ENCODE measurements at places on chromosomes 7 and 10.

DNA sequence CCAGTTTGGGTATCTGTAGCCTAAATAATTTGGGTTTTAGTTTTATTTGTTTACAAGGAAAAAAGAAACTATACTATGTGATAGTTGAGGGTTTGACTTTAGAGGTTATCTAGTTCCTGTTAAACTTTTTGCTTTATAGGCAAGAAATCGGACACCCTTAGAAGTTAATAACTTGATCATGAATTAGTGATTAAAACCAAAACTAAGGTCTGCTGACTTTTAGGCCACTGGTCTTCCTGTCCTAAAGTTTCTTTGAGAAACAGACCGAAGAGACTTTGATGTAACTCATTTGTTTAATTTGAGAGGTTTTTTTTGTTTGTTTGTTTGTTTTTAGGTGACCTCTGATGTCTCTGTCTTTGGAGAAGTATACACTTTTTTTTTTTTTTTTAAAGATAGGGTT is 59.7 kb downstream of the PHTF2 start:
- no peak for DNase-seq

GRCh38 chr7:44307301-44307900 is 18.0 kb downstream of the CAMK2B start:
- peak; percentile 59 for DNase-seq

- no peak for DNase-seq
Observed at GRCh38 chr10:29204070-29204800, 84.6 kb upstream of the LYZL1 start.

- no peak for DNase-seq
Observed at GRCh38 chr10:8056871-8057331, 2.4 kb downstream of the GATA3 start.

- DNase-seq = peak; percentile 4
Observed at GRCh38 chr10:128744092-128744491, 617.9 kb upstream of the MKI67 start.

- no peak for DNase-seq
Observed at GRCh38 chr10:100535338-100535714, 417 bp upstream of the HIF1AN start.

GRCh38 chr7:34751725-34752643 is 94.0 kb downstream of the NPSR1 start:
- no peak for DNase-seq

GRCh38 chr7:90574146-90574819 is 21.8 kb upstream of the CDK14 start:
- DNase-seq = no peak

GRCh38 chr10:89440226-89441009 is 26.1 kb downstream of the IFIT5 start:
- DNase-seq = no peak

GRCh38 chr7:18004372-18004771 is 23.3 kb downstream of the PRPS1L1 start:
- DNase-seq = no peak

- DNase-seq = no peak
Observed at GRCh38 chr10:85537561-85537960, 829.0 kb downstream of the GRID1 start.

GRCh38 chr7:28749638-28750037 is 208.5 kb downstream of the TRIL start:
- DNase-seq = no peak

DNA sequence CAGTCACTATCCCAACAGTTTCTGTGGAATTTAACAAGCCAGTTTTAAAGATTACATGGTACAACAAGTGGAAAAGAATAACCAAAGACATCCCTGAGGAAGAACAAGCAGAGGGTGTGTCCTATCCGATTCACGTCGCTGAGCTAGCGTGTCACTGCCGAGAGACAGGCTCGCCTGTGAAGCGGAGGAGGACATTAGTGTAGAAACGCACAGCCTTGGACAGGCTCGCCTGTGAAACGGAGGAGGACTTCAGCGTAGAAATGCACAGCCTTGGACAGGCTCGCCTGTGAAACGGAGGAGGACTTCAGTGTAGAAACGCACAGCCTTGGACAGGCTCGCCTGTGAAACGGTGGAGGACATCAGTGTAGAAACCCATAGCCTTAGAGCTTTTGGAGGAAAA is 52.7 kb upstream of the INPP5A start:
- no peak for DNase-seq

DNA sequence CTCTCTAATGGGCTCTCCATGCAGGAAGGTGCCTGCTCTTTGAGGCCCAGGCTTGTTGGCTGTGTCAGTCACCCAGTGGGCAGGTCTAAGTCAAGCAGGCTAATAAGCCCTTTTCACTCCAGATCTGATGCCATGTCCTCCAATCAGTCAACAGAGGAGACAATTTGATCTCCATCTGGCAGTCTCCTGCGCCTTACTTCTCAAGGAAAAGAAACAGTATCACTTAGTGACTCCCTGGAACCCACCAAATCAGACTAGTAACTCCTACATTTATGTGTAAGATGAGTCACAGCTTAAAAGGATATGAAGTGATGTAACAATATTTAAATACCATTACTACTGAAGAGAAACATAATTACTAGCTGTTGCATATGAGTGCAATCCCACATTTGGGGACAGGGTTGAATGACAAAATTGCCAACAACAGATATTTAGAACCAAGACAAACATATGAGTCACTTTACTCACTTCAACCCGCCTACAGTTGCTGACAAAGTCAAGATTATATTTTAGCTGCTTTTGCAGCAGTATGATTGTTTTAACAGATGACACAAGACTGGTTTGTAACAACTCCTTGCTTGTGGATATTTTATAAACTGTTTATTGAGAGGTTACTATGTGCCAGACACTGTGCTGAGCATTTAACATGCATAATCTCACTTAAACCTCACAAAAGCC is 72.1 kb downstream of the USP6NL start:
- peak; percentile 65 for DNase-seq

DNA sequence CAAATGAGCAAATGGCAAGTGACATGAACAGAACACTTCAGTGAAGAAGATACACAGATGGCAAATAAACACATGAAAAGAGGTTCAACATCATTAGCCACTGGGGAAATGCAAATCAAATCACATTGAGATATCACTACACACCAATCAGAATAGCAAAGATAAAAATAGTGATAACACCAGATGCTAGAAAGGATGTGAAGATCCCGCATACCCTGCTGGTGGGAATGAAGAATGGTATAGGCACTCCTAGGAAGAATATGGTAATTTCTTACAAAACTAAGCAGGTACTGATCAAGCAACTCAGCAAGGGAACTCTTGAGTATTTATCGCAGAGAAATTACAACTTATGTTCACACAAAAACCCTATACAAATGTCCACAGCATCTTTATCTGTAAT is 11.2 kb downstream of the LAMB4 start:
- DNase-seq = no peak

DNA sequence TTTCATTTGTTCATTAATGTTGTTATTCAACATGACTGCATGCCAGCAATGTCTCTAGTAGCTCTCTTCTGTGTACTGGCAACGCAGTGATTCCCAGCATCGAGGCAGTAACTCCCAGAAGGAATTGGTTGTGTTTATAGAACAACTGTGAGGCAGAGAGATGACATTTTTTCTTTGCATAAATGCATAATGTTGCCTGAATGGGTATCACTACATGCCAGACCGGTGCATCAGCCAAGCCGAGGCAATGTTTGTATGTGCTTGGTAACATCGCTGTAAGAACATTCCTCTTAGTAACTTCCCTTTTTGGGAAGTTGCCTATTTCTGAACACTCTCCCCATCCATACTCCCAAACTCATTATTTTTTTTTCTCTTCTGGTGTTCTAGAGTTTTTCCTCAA is 182.9 kb downstream of the HTR7 start:
- no peak for DNase-seq

DNA sequence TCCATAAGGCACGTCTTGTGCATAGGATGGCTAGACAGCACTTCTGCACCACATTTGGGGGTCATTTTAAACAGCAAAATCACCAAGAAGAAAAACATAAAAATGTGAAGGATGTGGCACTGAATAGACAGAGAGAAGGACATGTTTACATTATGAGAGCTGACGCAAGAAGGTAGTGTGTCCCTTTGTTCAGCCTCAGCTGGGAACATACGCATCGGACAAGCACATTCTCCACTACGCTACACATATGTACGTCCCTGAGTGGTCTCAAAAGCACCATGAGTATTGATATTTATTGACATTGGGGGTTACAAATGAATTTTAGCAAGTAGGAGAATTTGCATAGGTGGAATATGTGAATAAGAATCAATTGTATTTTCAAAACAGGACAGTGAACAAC is 20.2 kb downstream of the DDC start:
- DNase-seq = no peak

- DNase-seq = no peak
Observed at GRCh38 chr7:33720139-33720538, 185.2 kb upstream of the BMPER start.

DNA sequence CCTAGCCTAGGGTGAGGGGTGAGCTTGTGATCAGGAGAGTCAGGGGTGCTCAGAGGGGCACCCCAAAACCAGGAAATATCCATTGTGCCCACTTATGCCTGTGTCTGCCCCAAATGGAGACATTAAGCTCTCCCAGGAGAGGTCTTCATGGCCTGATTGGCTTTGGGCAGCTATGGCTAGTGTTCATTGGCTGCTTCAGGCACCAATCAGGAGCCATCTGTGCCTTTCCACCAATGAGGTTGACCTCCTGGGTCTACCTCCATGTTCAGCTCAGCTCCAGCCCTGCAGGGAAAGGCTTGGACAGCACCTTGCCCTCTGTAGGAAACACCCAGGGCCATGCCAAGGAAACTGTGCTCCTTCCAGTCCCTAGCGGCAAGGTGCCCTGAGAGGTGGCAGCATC is 23.9 kb upstream of the HSPB1 start:
- no peak for DNase-seq

DNA sequence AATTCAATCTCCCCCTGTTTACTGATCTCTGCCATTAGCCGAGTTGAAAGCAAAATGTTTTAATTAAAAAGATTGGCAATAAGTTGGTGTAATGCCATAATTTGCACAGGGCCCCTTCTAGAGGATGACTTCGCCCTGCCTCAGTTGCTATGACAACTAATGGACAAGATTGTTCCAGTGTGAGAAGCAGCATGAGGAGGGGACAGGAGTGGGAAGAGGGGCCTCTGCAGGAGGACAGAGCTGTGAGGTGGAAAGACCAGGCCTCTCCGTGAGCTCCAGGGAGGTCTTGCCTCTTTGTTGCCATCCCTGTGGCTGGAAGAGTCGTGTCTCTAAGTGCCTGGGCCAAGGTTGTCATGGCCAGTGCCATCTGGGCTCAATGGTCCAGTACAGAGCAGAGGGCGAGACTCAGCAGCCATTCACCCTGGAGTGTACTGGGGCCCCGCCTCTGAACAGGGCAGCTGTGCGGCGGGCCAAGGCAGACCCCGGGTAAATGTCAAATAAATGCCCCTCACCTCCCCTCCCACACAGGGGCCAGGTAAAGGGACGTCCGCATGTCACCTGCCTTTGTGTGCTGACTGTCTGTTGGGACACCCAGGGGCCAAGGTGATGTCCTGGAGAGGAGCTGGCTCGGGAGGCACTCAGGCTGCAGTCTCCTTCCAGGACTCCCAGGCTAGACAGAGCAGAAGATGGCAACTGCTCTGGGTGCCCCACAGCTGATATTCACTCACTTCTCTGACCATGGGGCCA is 97.0 kb upstream of the RET start:
- no peak for DNase-seq

GRCh38 chr7:22193450-22193983 is 163.4 kb downstream of the RAPGEF5 start:
- no peak for DNase-seq

- DNase-seq = no peak
Observed at GRCh38 chr7:87414794-87415188, 60.7 kb downstream of the ABCB4 start.

- DNase-seq = no peak
Observed at GRCh38 chr7:1945558-1945957, 275.5 kb downstream of the ELFN1 start.

- no peak for DNase-seq
Observed at GRCh38 chr7:13945670-13946069, 43.8 kb downstream of the ETV1 start.

GRCh38 chr7:128963327-128963757 is 25.6 kb downstream of the IRF5 start:
- DNase-seq = no peak

- DNase-seq = no peak
Observed at GRCh38 chr10:122336332-122336731, 38.2 kb upstream of the PLEKHA1 start.

- DNase-seq = no peak
Observed at GRCh38 chr7:29138588-29138987, 7.7 kb downstream of the CPVL start.

DNA sequence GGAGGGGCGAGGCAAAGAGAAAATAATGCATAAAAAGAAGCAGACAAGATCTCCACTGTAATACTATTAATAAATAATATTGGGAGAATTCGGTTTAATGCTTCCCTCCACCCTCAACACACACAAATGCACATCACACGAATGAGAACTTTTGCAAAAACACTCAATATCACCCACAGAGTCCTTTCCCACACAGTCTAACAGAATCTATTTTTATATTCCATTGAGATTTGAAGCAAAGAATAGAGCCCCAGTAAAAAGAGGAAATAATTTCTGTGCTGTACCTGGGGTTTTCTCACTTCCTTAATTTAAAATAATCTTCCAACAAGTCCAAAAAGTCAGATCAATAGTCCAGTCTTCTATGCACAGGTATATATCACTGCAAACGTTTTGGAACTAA is 17.0 kb downstream of the PIK3AP1 start:
- DNase-seq = no peak

DNA sequence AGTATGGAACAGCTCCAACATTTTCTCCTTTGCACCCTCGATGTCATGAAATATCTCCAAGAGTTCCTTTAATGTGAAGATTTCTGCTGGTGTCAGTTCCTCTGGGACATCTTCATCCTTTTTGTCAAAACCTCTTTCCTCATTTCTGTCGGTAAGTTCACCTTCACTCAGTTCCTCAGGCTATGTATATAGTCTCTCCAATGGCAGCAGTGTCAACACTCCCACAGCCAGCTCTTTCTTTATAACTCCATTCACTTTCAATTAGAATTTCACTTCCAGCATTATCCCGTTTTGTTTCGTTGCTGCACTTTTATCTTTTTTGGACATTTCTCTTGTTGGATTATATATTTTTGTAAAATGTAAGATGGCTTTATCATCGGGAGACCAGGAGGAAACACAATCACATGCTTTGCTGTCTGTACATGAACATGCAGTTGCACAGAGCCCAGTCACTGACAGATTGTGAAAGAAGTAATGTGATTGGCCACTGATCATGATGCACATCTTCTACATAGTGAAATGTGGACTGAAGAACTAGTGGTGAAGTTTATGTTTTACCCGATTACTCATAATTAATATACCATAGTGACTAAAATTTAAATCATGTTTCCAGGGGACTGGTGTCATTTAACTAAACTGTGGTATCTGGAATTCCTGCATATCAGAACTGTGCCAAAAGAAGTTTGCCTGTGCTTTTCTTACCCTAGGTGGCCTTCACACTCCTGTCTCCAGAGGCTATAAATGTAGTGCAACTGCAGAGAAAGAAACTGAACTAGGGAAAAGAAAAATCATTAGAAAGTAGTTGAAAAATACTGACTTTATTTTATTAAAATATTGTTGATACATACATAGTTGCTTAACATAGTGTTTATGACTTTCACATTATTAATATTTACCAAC is 289.6 kb downstream of the PPP1R3A start:
- DNase-seq = peak; percentile 64
